Mesendoderm (in vitro differentiated cells): ENCODE measurements at places on chromosomes 2 and 18.

GRCh38 chr2:18637196-18637595 is 47.8 kb upstream of the NT5C1B start:
- no peaks in the 10 kb centered on the region for H3K36me3 ChIP-seq
- H3K27me3 ChIP-seq: no peaks in the 10 kb centered on the region
- no peak overlapping the region for H3K27ac ChIP-seq
- no peak for DNase-seq
- no peaks in the 10 kb centered on the region for H3K4me1 ChIP-seq

DNA sequence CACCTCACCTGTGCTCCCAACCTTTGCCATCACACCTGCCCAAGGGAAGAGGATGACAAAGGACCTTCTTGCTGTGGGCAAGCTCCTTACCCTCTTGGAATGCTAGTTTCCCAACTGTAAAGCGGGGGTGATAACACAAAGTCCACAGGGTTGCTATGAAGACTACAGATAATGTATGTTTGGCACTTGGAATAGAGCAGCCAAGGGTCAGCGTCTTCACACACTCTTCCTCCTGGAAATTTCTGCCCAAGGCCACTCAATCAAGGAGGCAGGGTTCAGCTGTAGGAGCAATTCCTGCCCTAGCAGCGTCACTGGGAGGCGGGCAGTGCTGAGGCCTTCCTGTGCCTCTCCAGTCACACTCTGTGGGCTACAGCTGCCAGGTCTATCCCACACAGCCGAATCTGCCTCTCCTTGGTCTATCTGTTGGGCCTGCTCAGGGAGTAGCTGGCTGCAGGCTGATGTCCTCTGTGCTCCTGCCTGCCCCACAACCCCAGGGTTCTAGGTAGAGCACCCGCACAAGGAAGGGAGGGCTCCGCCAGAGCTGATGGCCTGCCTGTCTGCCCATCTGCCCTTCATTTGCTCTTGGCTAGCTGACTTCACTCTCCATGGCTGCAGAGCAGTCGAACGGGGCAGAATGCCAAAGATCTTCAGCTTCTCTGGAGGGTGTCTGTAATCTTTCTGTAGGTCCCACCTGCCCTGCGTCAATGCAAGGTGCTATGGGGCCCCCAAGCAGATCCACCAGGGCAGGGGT is 91.9 kb downstream of the MRO start:
- H3K36me3 ChIP-seq: no peaks in the 10 kb centered on the region
- no peak overlapping the region for H3K4me3 ChIP-seq
- H3K27me3 ChIP-seq: no peaks in the 10 kb centered on the region
- no peaks in the 10 kb centered on the region for H3K4me1 ChIP-seq
- H3K27ac ChIP-seq: no peak overlapping the region

GRCh38 chr2:37669446-37669845 is 2.0 kb downstream of the CDC42EP3 start:
- H3K4me3 ChIP-seq: no peak overlapping the region
- H3K27ac ChIP-seq: no peak overlapping the region
- no peaks in the 10 kb centered on the region for H3K36me3 ChIP-seq

DNA sequence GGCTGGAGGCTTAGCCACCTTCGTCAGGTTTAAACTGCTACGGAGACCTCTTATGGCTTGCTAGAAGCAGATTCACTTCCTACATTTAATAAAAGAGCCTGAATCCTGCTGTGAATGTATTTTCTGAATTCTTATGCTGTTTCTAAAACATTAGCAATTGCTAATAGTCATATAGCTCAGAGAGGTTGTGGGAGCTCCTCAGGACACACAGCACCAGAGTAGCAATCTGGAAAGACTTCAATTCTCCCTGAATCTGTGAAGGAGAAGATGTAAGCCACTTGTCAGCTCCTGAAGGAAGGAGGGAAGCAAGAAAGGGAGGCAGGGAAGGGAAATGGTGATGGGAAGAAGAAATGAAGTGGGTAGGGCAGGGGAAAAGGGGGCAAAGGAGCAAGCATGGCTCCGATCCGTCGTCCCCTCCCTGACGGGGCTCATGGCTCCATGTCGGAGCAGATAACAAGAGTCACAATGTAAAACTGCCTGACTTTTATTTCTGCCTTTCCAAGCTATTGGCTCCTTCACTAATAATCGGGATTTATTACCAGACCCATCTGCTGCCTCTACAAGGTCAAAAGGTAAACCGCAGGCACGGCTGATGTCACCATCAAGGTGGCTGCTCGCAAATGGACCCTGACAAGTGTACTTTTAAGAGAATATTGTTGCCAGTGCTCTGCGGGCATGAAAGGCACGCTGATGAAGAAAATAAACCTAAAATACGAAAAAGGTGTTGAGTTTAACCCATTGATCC is 656.0 kb upstream of the SALL3 start:
- no peaks in the 10 kb centered on the region for H3K4me1 ChIP-seq
- H3K27ac ChIP-seq: no peak overlapping the region
- DNase-seq: no peak
- H3K27me3 ChIP-seq: no peaks in the 10 kb centered on the region
- no peaks in the 10 kb centered on the region for H3K36me3 ChIP-seq

DNA sequence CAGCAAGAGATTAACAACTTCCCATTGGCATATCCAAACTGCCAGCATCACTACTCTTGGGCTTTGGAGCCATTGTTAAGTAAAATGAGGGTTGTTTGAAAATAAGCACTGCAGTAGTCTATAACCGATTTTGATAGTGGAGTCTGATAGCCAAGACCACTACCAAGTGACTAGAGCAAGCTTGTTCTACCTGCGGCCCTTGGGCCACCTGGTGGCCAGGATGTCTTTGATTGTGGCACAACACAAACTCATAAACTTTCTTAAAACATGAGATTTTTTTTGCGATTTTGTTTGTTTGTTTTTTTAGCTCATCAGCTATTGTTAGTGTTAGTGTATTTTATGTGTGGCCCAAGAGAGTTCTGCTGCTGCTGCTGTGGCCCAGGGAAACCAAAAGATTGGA is 11.0 kb downstream of the UBE2E3 start:
- no peak overlapping the region for H3K27ac ChIP-seq
- no peaks in the 10 kb centered on the region for H3K36me3 ChIP-seq
- H3K4me3 ChIP-seq: no peak overlapping the region
- DNase-seq: no peak
- H3K4me1 ChIP-seq: no peaks in the 10 kb centered on the region

GRCh38 chr18:5627776-5628511 is 84.1 kb upstream of the EPB41L3 start:
- H3K27me3 ChIP-seq: peaks cover 5% of the 10 kb centered on the region
- H3K36me3 ChIP-seq: no peaks in the 10 kb centered on the region
- peaks cover 18% of the 10 kb centered on the region for H3K4me1 ChIP-seq
- no peak for DNase-seq
